ENCODE measurements at places on chromosomes 16 and 17. TPM values are rescaled to one million over a fixed set of nuclear protein-coding genes. Genes with fewer than 3 reads are reported as not detected.

Gene LIG3
- total RNA-seq: 26.0 TPM

Gene EME1
- 24.1 TPM for total RNA-seq

- no peak for DNase-seq
Observed at GRCh38 chr16:17403859-17404545, 66.8 kb downstream of the XYLT1 start.

DNA sequence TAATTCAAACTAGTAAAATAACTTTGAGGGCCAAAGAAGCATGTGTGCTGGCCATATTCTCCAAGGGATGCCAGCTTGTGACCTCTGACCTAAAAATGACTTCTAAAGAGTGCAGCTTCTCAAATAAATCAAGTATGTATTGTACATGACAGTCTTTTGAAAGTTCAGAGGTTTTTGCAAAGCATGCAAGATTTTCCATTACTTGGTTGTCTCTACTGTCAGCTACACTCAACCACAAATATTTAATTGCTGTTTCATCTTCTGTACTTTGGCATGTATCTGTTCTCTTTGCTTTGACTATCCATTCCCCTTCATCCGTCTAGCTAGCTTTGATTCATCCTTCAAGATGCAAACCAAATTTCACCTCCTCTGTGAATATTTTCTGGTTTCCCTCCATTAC lies 121.9 kb upstream of the HS3ST2 start:
- DNase-seq: no peak

Gene CEP112
- 9.6 TPM for total RNA-seq

DNA sequence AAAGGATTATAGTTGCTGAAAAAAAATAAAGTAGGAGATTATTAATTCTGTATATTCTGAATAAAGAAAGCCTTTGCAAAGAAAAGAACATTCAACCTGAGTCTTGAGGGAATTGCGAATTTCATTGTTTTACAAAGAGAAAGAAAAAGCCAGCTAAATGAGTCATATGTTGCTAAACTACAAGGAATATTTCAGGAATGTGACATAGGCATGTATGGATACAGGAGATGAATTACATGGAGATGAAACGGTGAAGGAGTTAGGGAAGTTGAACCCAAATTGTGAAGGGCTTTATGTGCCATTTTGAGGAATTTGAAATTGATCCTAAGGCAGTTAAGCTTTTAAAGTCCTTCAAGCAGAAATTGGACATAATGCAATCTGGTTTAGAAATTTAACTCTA lies 177.3 kb upstream of the RBL2 start:
- DNase-seq: peak; percentile 44

DNA sequence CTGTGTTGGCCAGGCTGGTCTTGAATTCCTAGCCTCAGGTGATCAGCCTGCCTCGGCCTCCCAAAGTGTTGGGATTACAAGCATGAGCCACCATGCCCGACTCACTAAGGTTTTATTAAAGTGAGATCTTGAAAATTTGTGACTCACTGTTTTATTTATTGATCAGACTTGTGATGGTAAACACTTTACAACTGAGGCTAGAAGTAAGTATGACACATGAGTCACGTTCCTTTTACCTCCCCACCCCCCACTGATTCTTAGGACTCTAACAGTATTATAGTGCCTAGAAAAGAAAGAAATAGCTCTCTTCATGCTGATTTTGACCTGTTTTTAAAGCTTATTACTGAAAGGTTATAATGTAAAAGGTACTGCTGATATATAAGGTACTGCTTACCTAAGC lies 160.6 kb downstream of the TANC2 start:
- no peak for DNase-seq

Gene FOXL1
- total RNA-seq: 43.2 TPM

DNA sequence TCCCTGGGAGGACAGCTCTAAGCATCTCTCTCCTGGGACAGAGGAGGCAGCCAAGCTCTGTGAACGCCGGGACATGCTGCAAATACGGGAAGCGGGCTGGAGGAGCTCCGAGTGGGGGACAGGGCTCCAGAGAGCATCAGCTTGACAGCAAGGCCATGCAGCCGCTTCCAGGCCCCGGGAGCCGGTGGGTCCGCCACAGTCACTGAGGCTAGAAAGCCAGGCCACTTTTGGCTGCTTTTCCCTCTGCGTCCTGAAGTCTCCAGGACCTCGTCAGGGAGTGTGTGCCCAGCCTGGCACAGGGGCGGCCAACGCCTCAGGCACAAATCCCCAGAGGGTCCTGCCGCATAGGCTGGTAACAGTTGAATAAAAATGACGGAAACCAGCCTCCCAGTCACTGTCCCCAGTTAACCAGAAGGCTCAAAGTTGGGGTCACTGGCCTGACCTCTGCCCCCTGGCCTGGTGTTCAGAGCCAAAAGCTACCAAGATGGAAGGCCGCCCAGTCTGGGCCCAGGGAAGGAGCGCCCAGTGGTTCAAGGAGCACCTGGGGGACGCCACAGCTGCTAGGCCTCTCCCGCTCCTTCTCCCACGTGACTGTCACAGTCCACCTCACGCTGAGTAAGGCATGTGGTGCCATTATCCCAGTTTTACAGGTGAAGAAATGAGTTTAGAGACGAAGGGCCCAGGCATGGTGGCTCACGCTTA lies 3.2 kb upstream of the TRIM65 start:
- DNase-seq: no peak

GRCh38 chr17:34532281-34533065 lies 46.9 kb upstream of the TMEM132E start:
- no peak for DNase-seq

Gene NOD2
- 0.05 TPM for total RNA-seq

DNA sequence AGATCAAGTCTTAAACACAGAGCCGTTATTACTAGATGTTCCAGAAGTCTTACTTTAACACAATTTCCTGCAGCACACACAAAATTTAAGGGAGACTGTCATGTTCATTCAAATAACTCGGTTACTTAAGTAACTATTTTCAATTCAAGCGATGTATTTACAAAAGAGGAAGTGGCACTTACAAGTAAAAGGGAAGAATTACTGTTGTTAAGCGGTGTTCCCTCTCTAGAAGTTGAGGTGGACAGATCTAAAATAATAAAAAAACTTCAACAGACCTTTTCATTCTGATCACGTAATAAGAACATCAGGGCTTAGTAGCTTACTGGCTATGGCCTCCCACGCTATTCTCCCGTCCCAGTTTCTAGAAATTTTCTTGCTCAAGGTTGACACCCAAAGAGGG lies 26.2 kb upstream of the TXNDC11 start:
- DNase-seq: no peak

Gene TBX2
- total RNA-seq: 6.4 TPM

DNA sequence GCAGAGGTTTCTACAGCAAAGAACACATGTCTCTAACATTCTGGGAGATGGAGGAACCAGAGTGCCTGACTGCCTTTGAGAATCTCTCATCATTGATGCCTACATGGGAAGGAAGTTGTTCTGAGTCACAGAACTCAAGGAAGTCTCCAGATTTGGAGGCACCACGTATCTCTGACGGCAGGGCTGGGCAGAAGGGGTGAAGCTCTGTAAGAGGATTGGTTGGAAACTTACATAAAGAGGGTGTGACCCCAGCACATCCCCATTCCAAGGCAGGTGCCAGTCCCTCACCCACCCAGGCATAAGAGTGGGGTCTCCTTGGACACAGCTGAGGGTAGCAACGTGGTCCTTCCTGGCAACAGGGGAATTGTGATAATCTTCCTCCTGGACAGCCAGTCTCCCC lies 17.4 kb downstream of the TNFRSF13B start:
- no peak for DNase-seq

DNA sequence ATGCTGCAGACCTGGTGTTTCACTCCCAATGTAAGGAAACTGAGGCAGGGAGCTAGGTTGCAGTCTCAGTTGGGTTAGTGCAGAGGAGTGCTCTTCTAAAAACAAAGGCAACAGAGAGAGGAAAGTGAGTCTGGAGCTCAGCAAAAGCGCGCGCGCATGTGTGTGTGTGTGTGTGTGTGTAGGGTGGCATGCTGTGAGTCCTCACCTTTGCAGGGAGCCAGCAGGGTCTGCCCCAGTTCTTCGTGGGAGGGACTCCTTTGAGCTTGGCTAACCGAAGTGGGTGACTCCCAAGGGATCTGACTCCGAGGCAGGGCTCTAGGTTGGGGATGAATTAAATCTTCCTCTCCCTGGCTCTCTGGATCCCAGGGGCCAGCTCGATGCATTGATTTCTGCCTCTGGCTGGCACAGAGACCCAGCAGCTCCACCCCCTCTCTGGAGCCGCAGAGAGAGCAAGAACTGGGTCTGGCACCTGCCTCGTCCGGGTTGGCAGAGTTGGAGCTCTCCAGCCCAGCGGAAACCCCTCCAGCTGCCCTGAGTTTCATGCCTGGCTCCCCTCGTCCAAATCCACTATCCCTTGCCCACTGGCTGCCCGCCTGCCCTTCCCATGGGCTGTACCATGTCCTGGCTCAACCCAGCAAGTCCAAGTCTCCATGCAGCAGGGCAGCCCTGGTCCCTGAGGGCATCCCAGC lies 1.3 kb upstream of the BTBD17 start:
- DNase-seq: no peak

Gene PAQR4
- total RNA-seq: 44.0 TPM

DNA sequence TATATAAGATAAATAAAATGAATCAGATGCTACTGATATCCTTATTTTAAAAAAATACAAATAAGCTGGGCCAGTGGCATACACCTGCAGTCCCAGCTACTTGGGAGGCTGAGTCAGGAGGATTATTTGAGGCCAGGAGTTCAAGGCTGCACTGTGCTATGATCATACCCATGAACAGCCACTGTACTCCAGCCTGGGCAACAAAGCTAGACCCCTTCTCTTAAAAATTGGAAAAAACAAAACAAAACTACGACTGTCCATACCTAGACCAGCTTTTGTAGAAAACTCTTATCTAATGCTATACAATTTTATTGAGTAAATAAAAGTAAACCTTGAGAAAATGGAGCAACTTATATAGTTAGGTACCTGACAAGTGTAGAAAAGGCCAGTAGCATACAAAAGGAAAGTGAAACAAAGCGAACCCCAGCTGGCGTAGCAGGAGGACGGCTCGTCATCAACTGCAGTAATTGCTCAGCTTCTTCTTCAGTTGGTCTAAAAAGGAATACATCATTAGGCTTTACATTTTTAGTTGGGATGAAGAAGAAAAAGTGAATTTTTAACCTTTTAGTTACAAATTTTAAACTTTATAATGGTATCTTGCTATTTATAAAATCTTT lies 23.6 kb downstream of the INTS2 start:
- DNase-seq: no peak

DNA sequence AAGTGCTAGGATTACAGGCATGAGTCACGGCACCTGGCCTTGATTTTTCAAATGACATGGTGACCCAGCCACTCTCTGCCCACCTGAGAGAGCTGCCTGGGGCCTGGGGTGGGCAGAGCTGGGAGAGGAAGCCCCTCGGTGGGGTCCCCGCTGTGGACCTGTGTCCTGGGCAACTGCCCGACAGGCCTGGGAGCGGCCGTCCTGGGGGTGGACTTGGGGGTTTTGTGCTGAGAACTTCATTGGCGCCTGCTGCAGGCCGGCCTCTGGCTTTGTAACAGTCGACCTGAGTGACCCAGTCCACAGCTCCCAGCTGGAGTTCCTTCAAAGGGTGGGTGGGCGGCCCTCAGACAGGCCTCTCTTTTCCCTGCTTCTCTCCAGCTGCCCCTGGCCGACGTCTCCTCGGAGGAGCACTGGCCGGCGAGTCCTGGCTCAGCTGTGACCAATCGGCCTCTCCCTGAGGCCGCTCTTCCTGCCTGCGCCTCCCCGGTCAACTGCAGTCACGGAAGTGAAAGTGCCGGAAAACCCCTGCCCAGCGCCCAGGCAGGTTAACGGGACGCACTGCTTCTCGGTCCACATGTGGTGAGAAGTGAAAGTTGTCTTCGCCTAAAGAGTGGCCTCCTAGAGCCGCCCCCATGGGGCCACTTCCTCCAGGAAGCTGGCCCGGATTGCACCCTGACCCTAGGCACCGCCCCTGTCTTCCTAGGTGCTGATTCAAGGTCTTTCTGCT lies 5.5 kb downstream of the CBFA2T3 start:
- DNase-seq: no peak

Gene RND2
- total RNA-seq: 0.03 TPM

GRCh38 chr17:77889866-77890760 lies 68.4 kb upstream of the TNRC6C start:
- DNase-seq: no peak

DNA sequence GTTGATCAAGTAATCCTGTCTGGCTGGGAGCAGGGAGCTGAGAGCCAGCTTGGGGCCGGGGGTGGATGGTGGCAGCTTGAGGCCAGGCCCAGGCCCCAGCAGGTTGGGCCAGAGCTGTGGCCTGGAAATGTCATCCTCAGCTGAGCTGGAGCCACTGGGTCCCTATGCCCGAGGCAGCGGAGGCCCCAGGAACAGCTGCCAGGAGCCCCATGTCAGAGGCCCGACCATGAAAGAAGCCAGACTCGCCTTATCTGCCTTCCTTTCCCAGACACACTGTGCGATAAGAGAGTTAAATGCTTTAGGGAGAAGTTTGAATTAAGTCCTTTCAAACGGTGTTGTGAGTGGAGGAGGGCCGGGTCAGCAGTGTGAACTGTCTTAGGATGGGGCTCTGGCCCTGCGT lies 3.5 kb downstream of the SMTNL2 start:
- no peak for DNase-seq

- DNase-seq: no peak
Observed at GRCh38 chr16:22007159-22007508, 777 bp upstream of the MOSMO start.
